ENCODE measurements at places on chromosomes 1 and 21. TPM values are rescaled to one million over a fixed set of nuclear protein-coding genes. Genes with fewer than 3 reads are reported as not detected.

WNT9A gene
- 0.24 TPM for total RNA-seq

DNA sequence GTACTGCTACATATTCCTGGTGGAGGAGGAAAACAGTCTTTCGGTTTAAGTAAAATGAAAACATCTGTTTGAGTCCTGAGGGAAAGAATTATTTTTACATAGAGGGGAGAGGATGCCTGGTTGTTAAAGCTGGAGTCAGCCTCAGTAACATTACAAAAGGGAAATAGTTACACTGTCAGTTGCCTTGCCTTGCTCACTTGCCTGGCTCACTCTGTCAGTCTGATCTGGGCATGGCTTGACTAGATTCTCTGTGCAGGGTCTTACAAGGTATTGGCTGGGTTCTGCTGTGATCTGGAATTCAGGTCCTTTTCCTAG, 8.4 kb upstream of the UBE2U start:
- no peak for DNase-seq
- no peaks in the 10 kb centered on the region for H3K36me3 ChIP-seq
- no peak overlapping the region for H3K4me3 ChIP-seq
- no peaks in the 10 kb centered on the region for H3K27me3 ChIP-seq

DNA sequence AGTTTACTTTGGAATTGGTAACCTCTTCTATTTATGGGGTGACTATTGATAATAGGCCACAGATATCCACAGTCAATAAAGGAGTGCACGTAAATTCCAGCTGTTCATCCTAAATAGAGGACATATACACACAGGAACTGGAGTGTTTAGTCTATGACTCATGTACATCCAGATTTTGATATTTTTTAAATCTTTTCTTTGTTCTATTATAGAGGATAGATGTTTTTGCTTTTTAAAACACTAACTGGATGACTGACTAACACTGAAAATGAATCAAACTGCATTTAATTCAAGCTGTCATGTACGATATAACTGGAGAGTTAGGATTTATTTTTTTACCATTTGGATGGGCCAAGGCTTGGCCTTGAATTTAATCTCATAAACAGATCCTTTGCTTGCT, 45.9 kb downstream of the RGL1 start:
- H3K36me3 ChIP-seq: no peaks in the 10 kb centered on the region
- no peaks in the 10 kb centered on the region for H3K4me1 ChIP-seq
- H3K27me3 ChIP-seq: no peaks in the 10 kb centered on the region

MYOM3 gene
- 1.5 TPM for total RNA-seq

DNA sequence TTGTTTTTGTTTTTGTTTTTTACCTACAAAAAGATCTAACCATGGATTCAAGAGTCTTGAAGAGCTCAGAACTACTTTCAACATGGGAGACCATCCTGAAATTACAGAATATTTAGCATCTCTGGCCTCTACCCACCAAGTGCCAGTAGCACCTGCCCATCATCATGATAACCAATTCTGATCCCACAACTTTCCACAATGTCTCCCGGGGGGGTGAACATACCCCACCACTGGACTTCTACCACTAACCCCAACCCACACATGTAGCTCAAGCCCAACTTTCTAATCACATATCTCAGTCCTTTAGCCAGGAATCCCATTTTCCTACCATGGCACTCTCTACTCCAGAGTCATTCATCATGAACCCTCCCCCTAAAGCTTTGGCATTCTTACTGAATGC, 15.7 kb upstream of the IFNAR2 start:
- peaks cover 60% of the 10 kb centered on the region for H3K4me1 ChIP-seq
- H3K27ac ChIP-seq: no peak overlapping the region
- no peak overlapping the region for H3K4me3 ChIP-seq
- no peaks in the 10 kb centered on the region for H3K36me3 ChIP-seq
- no peak for DNase-seq

DNA sequence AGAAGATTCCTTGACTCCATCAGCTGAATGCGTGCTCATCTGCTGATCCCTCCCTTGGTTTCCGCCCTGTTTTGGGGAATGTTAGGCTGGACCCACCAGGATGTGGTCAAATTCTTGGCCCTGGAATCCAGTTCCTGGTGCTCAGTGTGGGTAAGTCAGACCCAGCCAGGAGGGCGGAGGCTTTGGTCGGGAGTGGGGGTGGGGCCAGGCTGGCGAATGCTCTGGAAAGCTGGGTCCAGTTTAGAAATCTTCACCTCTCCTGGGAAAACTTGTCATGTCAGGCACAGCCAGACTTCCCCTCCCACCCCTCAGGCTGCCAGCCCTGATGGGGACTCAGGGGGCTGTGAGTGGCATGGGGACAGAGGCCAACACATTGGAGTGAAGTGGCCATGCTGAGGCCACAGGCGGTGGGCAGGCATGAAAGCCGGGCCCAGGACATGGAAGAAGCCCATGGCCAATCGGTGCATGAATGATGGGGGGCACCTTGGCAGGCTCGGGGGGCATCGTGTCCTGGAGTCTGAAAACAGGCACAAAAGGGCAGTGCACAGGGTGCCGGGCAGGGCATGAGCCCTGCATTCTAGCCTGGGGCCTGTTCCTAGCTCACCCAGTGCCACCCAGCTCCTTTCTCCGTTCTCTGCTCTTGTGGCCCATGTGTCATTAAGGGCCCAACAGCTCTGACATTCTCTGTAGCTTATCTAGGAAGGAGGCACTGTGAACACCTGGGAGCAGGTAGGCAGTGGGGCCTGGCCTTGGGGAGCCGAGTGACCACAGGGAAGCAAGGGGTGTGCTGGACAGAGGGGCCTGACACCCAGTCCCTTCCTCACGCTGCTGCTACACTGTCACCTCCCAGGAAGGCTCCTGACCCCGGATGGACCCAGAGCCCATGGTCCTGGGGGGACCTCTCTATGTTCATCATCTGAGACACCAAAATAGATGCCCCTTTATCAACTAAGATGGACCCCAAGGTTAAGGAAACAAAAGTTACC, 14.6 kb upstream of the PADI1 start:
- H3K4me3 ChIP-seq: no peak overlapping the region
- DNase-seq: no peak
- peaks cover 26% of the 10 kb centered on the region for H3K4me1 ChIP-seq
- H3K27ac ChIP-seq: no peak overlapping the region

All from thymus (tissue), 14 donors.